Bladder microvascular endothelial cell (primary cell): ENCODE measurements at places on chromosomes 3 and 15. TPM values are rescaled to one million over a fixed set of nuclear protein-coding genes. Genes with fewer than 3 reads are reported as not detected.

IL20RB gene
- 0.16 and 1.1 TPM in 2 replicates for total RNA-seq

TOP2B gene
- 56.5 and 107 TPM in 2 replicates for total RNA-seq

SYNPR gene
- total RNA-seq = not detected in 2 replicates

MORC1 gene
- not detected in 2 replicates for total RNA-seq

GOLGA8G gene
- total RNA-seq = not detected in 2 replicates

GOLGA8T gene
- total RNA-seq = 0.13 TPM in 1 of 2 replicates, not detected in the other

MAP6D1 gene
- 0.97 and 1.2 TPM in 2 replicates for total RNA-seq

IGSF11 gene
- total RNA-seq = 0.13 TPM in 1 of 2 replicates, not detected in the other

SLC4A7 gene
- 33.7 and 92.1 TPM in 2 replicates for total RNA-seq

NAALADL2 gene
- total RNA-seq = 0.44 and 0.65 TPM in 2 replicates

CYFIP1 gene
- total RNA-seq = 88.7 and 154 TPM in 2 replicates

RLBP1 gene
- total RNA-seq = not detected in 2 replicates

MUC20 gene
- total RNA-seq = not detected in 2 replicates

ACTR8 gene
- total RNA-seq = 28.8 and 45.3 TPM in 2 replicates

CA12 gene
- total RNA-seq = 0.25 and 0.32 TPM in 2 replicates

TMCO5A gene
- not detected in 2 replicates for total RNA-seq

TICRR gene
- total RNA-seq = 4.0 and 5.0 TPM in 2 replicates

ELL3 gene
- 3.1 and 5.4 TPM in 2 replicates for total RNA-seq

SCN11A gene
- under 0.01 and 0.06 TPM in 2 replicates for total RNA-seq

DAZL gene
- not detected in 2 replicates for total RNA-seq

ITIH4 gene
- 0.38 TPM in 1 of 2 replicates, not detected in the other for total RNA-seq

MAGI1 gene
- total RNA-seq = 42.9 and 106 TPM in 2 replicates

ACKR4 gene
- 0.49 and 0.50 TPM in 2 replicates for total RNA-seq

TMEM266 gene
- total RNA-seq = not detected in 2 replicates

CRYGS gene
- total RNA-seq = 0.49 and 2.4 TPM in 2 replicates

SLC2A2 gene
- not detected in 2 replicates for total RNA-seq
